ENCODE measurements at places on chromosomes 1 and 21. TPM values are rescaled to one million over a fixed set of nuclear protein-coding genes. Genes with fewer than 3 reads are reported as not detected.

The APCS gene
- not detected for total RNA-seq

The KCNE1 gene
- 0.27 TPM for total RNA-seq

The TTC22 gene
- 10.6 TPM for total RNA-seq

The FCRL5 gene
- total RNA-seq: not detected

The OR10X1 gene
- total RNA-seq: not detected

The GNG4 gene
- total RNA-seq: 0.37 TPM

The FABP3 gene
- total RNA-seq: not detected

The LCE2B gene
- not detected for total RNA-seq

DNA sequence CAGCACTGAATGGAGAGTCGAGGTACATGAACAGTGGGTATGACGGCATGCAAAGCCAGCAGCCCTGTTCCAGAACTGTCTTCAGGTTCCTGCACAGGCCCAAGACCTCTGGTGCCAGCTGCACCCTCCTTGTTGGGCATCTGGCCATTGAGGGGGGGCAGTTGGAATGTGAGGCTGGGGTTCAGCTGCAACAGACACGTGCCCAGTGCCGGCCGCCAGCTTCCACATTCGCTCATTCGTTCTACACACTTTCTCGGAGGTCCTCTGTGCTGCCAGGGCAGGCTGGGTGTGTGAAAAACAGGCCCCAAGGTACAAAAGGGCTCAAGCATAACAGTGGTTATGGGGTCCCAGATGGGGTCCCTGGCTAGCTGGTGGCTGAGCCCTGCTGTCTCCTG is 37.9 kb upstream of the SLC19A1 start:
- H3K4me3 ChIP-seq: no peak overlapping the region
- H3K27ac ChIP-seq: no peak overlapping the region
- peaks cover 6% of the 10 kb centered on the region for H3K27me3 ChIP-seq
- no peak for DNase-seq
- no peaks in the 10 kb centered on the region for H3K4me1 ChIP-seq
- no peaks in the 10 kb centered on the region for H3K36me3 ChIP-seq

DNA sequence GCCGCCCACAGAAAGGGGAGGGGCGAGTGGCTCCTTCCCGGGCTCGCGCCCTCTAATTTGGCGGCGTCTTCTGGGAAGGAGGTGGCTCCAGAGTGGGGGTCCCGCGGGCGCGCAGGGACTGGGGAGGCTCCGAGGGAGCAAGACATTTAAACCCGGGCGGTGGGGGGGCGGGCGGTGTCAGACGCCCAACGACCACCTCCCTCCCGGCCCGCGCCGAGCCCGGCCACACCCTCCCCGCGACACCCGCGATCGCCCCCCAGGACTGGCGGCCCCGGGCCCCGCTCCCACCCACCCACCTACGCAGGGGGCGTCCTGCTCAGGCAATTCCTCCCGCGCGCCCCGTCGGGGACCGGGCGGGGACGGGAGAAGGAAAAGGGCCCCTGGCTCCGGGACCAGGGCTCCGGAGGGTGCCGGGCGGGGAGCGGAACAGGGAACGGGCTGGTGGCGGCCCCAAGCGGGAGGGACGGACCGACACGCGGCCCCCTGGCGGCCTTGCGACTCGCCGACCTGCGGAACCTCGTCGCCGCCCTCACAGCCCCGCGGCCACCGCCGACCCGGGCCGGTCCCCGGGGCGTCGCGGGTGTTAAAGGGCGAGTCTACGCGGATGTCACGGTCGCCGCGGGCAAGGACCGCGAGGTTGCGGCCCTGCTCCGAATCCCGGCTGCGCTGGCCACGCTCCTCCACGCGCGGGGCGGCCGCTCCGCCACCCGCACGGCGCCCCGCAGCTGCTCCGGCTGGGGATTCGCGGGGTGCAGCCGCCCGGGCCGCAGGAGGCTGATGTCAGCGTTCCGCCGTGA is 94.0 kb upstream of the FMN2 start:
- no peak for DNase-seq
- no peak overlapping the region for H3K27ac ChIP-seq
- peaks cover 39% of the 10 kb centered on the region for H3K27me3 ChIP-seq
- H3K4me1 ChIP-seq: peaks cover 2% of the 10 kb centered on the region
- H3K4me3 ChIP-seq: no peak overlapping the region

GRCh38 chr1:38018864-38019343 is 6.4 kb downstream of the UTP11 start:
- peaks cover 46% of the 10 kb centered on the region for H3K36me3 ChIP-seq
- H3K27ac ChIP-seq: no peak overlapping the region
- no peaks in the 10 kb centered on the region for H3K27me3 ChIP-seq
- no peak overlapping the region for H3K4me3 ChIP-seq
- no peak for DNase-seq

DNA sequence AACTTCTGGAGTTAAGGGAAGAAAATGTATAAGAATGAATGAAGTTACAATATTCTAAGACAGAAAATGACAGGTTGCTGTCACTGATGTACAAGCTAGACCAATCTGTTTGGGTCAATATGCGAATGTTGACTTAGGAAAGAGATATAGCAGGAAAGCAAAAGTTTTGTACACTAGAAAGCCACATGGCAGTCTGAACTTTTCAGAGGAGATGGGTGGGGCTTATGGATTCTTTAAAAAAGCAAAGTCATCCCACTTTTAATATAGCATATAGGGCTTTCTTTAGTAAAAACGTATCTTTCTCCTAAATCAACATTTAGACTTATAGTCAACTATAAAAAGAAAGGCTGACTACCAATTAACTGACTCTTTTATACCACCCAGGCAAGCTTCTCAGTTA is 381.2 kb downstream of the PTPRC start:
- no peak for DNase-seq
- no peaks in the 10 kb centered on the region for H3K27me3 ChIP-seq
- no peak overlapping the region for H3K4me3 ChIP-seq
- no peak overlapping the region for H3K27ac ChIP-seq
- H3K36me3 ChIP-seq: peaks cover 11% of the 10 kb centered on the region

GRCh38 chr1:235403593-235403992 is 36.4 kb downstream of the TBCE start:
- H3K27me3 ChIP-seq: no peaks in the 10 kb centered on the region
- DNase-seq: no peak
- no peak overlapping the region for H3K27ac ChIP-seq
